ENCODE measurements at places on chromosomes 6 and 20. TPM values are rescaled to one million over a fixed set of nuclear protein-coding genes. Genes with fewer than 3 reads are reported as not detected.

The LRRN4 gene
- total RNA-seq, result 0.48 TPM

The SYTL3 gene
- 2.4 TPM for total RNA-seq

The AURKA gene
- 6.7 TPM for total RNA-seq

GRCh38 chr6:16669227-16669626 is 92.0 kb downstream of the ATXN1 start:
- peak; percentile 46 for DNase-seq

- no peak for DNase-seq
Measured at GRCh38 chr6:108228416-108228815, 32.4 kb downstream of the SNX3 start.

DNA sequence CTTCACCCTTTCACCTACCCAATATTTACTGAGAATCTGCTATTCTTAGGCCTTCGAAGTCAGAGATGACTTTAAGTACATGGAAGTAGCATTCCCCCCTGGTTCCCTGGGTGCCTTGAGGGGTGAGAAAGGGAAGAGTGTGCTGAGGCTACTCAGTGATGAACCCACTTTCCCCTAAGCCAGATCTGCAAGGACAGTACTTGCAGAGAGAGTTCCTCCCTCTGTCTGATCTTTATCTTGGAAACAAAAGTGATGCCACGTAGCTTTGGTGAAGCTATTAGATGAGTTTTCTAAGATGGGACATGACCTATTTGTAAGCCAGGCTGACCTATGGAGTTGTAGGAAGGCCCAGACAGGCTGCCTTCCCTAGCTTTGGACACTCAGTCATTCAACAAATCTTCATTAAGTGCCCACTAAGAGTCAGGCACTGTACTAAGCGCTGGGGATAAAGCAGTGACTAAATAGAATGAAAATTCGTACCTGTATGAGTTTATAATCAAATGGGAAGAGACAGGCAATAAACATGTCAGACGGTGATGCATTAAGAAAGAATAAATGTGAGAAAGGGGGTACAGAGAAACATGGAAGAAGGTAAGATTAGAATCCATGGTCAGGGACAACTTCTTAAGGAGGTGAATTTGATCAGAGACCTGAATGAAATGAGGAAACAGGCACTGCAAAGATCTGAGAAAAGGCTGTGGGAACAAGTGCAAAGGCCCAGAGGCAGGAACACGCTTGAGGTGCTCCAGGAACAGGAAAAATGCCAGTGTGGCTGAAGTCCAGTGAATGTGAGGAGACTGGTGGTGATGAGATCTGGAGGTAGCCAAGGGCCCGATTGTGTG is 42.2 kb downstream of the BCL2L1 start:
- no peak for DNase-seq

Data from transverse colon (tissue), 4 donors.